ENCODE measurements at places on chromosomes 7 and 10.

GRCh38 chr7:112154690-112155089 lies 51.5 kb downstream of the DOCK4 start:
- DNase-seq: no peak

- no peak for DNase-seq
Measured at GRCh38 chr10:59905066-59905730, 1.2 kb downstream of the CCDC6 start.

DNA sequence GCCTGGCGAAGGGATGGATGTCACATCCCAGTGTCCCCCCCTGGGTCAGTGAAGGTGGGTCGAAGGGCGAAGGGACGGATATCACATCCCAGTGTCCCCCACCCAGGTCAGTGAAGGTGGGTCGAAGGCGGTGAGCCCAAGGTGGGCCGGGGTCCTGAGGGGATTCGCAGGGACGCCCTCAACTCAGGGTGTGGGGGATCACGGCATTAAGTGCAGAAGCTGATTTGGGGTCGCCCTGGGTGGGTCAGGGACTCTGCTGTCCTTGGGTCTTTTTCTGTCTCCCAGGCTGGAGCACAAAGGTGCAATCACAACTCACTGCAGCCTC lies 21.9 kb downstream of the ADAP1 start:
- DNase-seq: no peak

DNA sequence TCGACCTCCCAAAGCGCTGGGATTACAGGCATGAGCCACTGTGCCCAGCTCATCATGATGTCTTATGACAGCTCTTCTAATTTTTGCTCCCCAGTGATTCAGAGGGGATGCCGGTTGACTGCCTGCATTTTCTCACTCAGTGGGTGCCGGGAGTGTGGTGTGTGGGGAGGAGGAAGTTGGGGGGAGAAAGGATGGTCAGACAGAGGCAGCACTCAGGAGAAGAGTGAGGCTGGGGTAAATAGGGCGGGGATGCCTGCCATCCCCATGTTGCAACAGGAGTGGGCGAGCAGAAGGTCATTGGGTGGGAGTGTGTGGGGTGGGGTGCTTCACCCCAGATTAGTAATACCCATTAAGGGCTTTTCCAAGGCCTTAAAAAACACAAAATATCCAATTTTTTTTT lies 3.5 kb upstream of the CCL24 start:
- DNase-seq: no peak

DNA sequence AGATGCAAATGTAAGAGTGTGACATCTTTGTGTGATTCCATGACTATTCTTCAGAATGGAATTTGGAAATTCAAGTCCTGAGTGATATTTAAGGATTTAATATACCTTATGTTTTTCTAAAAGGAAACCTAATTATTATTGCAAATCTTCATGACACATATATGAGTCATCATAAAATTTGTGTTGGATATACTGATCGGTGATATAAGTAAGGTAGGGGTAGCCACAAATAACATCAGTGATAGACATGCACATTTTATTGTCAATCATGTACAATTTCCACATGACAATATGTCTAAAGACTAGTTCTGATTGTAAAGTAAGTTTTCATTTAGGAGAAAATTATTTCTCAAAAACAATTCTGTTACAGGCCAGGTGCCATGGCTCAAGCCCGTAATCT lies 59.7 kb upstream of the AGMO start:
- DNase-seq: no peak

- no peak for DNase-seq
Measured at GRCh38 chr10:77186936-77187335, 450.7 kb downstream of the KCNMA1 start.

DNA sequence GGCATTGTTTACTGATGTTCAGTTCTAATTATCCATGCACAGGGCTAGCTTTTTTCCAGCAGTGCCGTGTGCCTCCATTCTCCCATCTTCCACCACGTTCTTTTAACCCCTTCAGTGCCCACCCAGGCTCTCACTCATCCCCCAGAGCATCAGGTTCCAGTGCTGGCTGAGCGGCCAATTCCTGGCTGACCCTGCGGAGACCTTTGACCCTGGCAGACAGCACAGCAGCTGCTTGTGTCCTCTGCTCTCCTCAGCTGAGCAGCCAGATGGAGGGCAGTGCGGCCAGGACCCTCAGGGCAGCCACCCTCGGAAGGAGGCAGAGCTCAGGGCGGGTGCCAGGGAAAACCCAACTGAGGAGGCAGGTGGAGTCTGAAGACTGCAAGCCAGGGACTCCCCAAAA lies 48.4 kb downstream of the ZNF503 start:
- DNase-seq: no peak

- DNase-seq: no peak
Measured at GRCh38 chr7:140348161-140348849, 50.0 kb downstream of the SLC37A3 start.

DNA sequence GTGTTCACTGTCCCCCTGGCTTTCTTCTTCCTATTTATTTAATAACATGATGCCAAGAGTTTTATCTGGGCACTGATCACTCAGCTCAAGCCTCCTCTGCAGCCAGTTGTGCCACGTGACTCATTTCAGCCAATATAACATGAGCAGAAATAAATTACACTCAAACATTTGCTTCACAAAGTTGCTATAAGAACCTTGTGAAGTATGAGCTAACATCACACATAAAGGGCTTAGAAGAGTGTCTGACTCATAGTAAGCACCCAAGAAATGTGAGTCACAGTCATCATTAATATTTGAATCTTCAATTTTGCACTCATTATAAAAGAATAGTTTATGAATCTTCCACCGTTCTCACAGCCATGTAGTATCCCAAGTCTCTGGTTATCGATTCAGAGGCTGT lies 414.6 kb upstream of the NPVF start:
- no peak for DNase-seq

DNA sequence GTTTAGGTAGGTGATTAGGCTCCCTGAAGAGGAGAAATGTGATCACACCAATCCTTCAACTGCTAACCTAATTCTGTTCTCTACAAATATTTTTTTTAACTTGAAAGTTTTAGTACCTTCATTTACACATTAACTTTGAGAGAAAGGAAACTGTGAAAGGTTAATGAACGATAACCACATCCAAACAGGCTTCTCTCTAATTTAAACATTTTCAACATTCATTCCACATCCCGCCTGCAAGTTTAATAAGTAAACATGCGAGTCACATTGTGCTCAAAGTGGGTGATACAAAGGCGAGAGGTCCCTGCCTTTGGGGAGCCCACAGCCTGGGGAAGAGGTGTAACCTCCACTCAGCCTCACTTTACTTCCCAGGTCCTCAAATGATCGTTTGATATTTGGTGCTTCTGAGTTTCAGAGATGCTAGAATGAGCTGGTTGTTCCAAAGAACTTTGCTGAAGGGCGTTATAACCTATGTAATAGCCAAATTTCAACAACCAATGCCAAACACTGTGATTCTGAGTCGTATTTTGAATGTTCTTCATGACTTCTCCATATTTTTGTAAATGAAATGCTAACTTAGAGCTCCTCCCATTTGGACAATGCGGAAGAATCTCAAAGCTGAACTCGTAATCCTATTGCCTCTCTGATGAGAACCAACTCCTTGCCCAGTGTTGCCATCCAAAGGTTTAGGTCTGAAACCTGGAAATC lies 47.5 kb downstream of the DENND2A start:
- no peak for DNase-seq

GRCh38 chr10:5683065-5683464 lies 1.6 kb upstream of the TASOR2 start:
- no peak for DNase-seq

- no peak for DNase-seq
Measured at GRCh38 chr10:126872768-126873167, 32.5 kb upstream of the DOCK1 start.
